GM12878 (cell line): ENCODE measurements at places on chromosomes 6 and 20. TPM values are rescaled to one million over a fixed set of nuclear protein-coding genes. Genes with fewer than 3 reads are reported as not detected.

Gene TREML2
- total RNA-seq = 6.8 and 8.2 TPM in 2 replicates

- DNase-seq = no peak
These were observed 770.8 kb downstream of the EPHA7 start for GRCh38 chr6:92648364-92649086.

Gene ETV7
- 1.6 and 1.9 TPM in 2 replicates for total RNA-seq

Gene ADAM33
- not detected in 2 replicates for total RNA-seq
